ENCODE measurements at places on chromosomes 2 and 18.
A peak's percentile ranks its signal among the peaks of the same experiment; 100 is the strongest.

- DNase-seq, result no peak
Observed at GRCh38 chr2:241773511-241774418, 2.9 kb upstream of the GAL3ST2 start.

GRCh38 chr18:13643261-13643751 is 83.1 kb downstream of the FAM210A start:
- no peak for DNase-seq

- DNase-seq, result no peak
Observed at GRCh38 chr2:174334278-174334715, 457 bp upstream of the SP9 start.

- DNase-seq, result no peak
Observed at GRCh38 chr2:207921606-207922005, 103.7 kb downstream of the PLEKHM3 start.

DNA sequence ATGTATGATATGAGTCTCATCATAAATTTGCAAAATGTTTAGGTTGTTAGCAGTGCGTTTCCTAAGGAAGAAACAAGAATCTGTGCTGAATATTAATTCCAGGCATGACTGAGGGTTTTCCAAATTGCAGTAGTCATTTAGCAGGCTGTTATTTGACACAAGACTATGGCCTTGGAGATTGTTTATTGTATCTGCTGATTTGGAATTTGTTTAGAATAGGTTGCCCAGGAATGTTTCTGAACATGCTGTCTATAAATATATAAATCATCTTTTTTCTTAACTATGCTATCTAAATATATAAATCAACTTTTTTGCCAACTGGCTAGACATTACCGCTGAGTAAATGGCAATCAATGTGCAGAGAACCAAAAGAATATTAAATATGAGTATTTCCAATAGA is 90.9 kb downstream of the DOK6 start:
- no peak for DNase-seq

GRCh38 chr2:46385786-46386577 is 88.8 kb downstream of the EPAS1 start:
- no peak for DNase-seq

DNA sequence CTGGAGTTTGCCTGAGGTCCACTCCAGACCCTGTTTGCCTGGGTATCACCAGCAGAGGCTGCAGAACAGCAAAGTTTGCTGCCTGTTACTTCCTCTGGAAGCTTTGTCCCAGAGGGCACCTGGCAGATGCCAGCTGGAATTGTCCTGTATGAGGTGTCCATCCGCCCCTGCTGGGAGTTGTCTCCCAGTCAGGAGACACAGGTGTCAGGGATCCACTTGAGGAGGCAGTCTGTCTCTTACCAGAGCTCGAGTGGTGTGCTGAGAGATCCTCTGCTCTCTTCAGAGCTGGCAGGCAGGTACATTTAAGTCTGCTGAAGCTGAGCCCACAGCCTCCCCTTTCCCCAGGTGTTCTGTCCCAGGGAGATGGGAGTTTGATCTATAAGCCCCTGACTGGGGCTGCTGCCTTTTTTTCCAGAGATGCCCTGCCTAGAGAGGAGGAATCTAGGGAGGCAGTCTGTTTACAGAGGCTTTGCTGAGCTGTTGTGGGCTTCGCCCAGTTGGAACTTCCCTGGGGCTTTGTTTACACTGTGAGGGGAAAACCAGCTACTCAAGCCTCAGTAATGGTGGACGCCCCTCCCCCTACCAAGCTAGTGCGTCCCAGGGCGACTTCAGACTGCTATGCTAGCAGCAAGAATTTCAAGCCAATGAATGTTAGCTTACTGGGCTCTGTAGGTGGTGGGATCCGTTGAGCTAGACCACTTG is 34.7 kb downstream of the TFPI start:
- DNase-seq, result no peak

DNA sequence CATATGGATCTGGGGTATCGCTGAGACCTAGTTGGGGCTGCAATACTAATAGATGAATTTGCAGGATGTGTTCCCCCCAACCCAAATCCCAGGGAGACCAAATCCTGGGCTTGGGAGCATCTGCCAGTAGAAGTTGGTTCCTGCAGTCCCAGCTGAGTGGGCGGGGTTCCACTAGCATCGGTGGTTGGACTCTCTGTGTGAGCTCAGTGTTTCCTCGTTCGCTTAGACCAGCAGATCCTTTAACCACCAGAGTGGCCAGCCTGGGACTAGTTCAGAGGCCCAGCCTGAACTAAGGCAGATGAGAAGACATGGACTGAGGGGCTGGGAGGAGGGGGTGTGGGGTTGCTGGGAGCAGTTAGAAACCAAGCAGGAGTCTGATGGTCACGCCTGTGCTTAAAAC is 40.7 kb downstream of the PCARE start:
- no peak for DNase-seq

DNA sequence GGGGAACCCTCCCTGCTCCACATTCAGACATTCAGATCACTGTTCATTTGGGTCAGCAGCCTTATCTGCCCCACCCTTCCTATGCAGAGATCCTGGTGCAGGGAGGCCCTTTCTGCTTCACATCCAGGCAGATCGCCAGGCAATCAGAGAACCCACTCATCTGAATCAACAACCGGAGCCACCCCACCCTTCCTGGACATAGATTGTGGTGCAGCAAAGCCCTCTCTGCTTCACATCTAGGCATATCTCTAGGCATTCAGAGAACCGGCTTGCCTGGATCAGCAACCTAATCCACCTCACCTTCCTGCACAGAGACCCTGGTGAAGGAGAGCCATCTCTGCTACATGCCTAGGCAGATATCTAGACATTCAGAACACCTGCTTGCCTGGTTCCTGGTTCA is 184.5 kb upstream of the CNTNAP5 start:
- no peak for DNase-seq

- DNase-seq, result peak; percentile 66
Observed at GRCh38 chr2:73214120-73215035, at the start of gene SMYD5. TSS of gene SMYD5 (plus strand) at chr2:73214245. CDS start at chr2:73214267, 22 bp downstream.

- DNase-seq, result no peak
Observed at GRCh38 chr2:100823665-100824438, 3.9 kb downstream of the NPAS2 start.

DNA sequence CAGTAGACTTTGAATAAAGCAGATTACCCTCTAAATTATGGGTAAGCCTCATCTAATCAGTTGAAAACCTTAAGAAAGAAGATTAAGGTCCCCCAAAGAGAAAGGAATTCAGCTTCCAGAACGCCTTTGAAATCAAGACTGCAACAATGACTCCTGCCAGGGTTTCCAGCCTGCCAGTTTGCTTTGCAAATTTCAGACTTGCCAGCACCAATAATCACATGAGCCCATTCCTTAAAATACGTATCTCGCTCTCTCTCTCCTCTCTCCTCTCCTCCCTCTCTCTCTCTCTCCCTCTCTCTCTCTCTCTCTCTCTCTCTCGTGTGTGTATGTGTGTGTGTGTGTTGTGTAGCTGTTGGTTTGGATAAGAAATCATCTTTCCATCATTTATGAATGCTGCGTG is 184.2 kb downstream of the PDE1A start:
- no peak for DNase-seq

- DNase-seq, result no peak
Observed at GRCh38 chr2:171762879-171763573, 75.8 kb downstream of the DYNC1I2 start.

- DNase-seq, result peak; percentile 49
Observed at GRCh38 chr2:70807102-70807827, 13.1 kb downstream of the CLEC4F start.

GRCh38 chr2:203580844-203581243 is 45.7 kb upstream of the RAPH1 start:
- no peak for DNase-seq

DNA sequence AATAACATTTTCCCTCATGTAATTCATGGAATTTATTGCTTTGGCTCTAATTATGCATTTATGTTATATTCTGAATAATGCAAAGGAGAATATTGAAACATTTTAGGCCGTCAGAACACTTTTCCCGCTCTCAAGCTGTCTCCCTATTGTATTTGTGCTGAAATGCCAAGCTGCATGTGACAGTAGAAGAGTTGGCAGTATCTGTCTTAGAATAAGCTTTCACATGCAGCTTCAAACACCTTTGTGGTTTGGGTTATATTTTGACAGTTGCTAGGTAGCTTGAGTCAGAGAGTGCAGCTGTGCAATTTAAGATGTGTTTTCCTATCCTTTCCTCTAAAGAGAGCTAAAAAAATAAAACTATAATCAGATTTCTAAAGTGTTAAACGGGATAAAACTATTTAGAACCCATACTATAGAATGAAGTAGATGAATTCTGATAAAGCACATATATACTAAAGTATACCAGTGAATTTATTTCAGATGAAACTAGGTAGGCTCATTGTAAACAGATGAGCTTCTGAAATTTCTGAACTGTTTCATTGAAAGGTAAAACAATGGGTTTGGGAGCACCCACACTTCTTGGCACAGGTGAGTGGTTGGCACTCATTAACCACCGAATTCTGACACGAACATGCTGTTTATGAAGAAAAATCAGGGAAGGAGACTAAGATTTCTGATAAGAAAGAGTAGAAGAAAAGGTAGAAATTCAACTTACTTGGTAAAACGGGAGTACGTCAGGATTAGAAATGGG is 43.4 kb downstream of the PLCL1 start:
- no peak for DNase-seq

- DNase-seq, result no peak
Observed at GRCh38 chr18:73040247-73040646, 172.5 kb upstream of the NETO1 start.

DNA sequence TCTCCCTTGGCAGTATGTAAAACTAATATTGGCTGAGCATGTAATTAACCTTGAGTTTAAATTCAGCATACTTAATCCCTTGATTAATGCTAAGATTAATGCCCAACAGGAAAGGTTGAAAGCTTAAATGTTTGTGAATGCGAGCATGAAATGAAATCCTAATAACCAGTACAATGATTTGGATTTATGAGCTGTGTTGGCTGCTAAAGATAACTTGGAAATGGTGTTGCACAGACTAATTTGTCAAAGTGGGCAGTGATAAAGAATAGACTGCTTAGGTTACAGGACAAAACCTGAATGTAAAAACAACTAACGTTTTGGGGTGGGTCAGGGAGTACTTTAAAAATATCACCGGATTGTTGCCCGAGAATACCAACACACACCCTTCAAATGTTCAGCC is 70.6 kb downstream of the MGAT5 start:
- DNase-seq, result peak; percentile 38

DNA sequence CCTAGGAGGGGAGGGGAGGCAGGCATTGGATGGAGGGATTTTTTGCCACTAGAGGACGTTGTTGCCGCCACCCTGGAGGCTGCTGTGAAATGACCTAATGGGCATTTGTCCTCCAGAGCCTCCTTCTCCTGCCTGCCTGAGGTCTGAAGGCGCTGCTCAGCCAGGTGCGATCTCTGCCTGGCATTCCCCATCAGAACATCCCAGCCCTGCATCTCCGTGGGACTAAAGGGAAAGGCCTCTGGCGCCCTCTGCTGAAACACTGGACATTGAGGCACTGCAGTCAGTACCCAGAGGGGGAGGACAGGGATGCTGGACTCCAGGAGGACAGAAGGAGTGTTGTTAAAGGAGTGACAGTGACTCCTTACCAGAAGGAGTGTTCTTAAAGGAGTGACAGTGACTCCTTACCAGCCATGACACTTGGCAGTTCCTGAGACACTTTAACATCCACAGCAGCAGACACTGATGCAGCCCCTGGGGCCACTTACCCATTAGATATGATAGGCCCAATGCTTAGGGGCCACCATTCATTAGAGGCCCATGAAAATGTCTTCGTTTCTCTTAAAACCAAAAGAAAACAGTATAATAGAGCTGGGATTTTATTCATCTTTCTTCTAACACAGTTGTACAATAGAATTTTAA is 17.0 kb downstream of the THNSL2 start:
- DNase-seq, result peak; percentile 68

DNA sequence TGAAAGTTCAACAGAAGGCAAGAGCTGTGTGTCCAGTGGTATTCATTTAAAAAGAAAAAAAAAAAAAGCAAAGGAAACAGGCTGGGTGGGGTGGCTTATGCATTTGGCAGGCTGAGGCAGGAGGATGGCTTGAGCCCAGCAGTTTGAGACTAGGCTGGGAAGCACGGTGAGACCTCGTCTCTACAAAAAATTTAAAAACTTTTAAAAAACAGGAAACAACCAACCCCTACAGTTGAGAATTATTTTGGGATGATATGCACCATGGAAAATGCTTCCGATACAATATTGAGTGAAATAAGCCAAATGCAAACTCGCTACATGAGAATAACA is 31.2 kb downstream of the PTPN18 start:
- DNase-seq, result no peak
